GM12878 (cell line): ENCODE measurements at places on chromosomes 3 and 15. TPM values are rescaled to one million over a fixed set of nuclear protein-coding genes. Genes with fewer than 3 reads are reported as not detected.

The GOLGA6L7 gene
- not detected in 2 replicates for polyA plus RNA-seq

DNA sequence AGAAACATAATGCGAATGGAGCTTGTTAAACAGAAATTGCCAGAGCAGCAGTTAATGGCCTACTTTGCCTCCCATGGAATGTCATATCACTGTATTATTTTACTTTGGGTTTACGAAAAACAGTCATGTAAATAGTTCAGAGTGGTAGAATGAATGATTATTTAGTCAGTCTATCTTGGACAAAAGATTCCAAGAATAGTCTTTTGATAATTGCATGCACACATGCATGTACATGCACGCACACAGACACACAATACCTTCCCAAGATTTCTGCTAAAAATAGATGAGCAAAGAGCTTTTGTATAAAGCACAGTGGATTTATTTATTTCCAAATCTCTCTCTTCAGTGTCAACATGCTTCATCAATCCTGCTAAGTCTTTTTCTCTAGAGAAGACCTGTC, 800.7 kb downstream of the DIPK2A start:
- no peak overlapping the region for H3K27ac ChIP-seq
- no peaks in the 10 kb centered on the region for H3K4me1 ChIP-seq
- no peak for DNase-seq

DNA sequence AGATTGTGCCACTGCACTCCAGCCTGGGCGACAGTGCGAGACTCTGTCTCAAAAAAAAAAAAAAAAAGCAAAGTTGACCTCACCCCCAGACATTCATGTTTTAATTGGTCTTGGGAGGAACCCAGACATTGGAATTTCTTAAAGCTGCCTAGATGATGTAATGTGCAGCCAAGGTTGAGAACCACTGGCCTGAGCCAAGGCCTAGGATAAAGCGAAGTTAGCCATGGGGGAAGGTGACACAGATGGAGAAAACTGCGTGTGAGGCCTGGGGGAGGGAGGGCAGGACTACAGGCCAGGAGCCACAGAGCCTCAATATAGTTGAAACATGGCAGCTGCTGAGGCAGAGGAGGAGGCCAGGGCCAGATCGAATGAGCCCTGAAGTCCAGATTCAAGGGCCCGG, 21.0 kb downstream of the GLB1 start:
- no peak overlapping the region for H3K27ac ChIP-seq
- no peaks in the 10 kb centered on the region; the same call in 1 of the 2 replicates for H3K36me3 ChIP-seq
- H3K27me3 ChIP-seq, result no peaks in the 10 kb centered on the region
- H3K4me1 ChIP-seq, result no peaks in the 10 kb centered on the region
- H3K4me3 ChIP-seq, result no peak overlapping the region
- DNase-seq, result no peak

GRCh38 chr15:99981839-99982658, 248.8 kb upstream of the LYSMD4 start:
- H3K36me3 ChIP-seq, result no peaks in the 10 kb centered on the region
- no peak overlapping the region for H3K27ac ChIP-seq
- H3K4me1 ChIP-seq, result no peaks in the 10 kb centered on the region
- H3K27me3 ChIP-seq, result peaks cover 2% of the 10 kb centered on the region; the same call in 1 of the 2 replicates
- H3K4me3 ChIP-seq, result no peak overlapping the region

GRCh38 chr3:37029111-37029510, 35.8 kb downstream of the MLH1 start:
- no peak for DNase-seq
- H3K4me3 ChIP-seq, result no peak overlapping the region
- no peaks in the 10 kb centered on the region for H3K27me3 ChIP-seq

GRCh38 chr3:140199743-140200142, 264.8 kb downstream of the CLSTN2 start:
- H3K4me3 ChIP-seq, result no peak overlapping the region
- no peak for DNase-seq
- H3K27me3 ChIP-seq, result no peaks in the 10 kb centered on the region
- no peak overlapping the region for H3K27ac ChIP-seq
- no peaks in the 10 kb centered on the region for H3K36me3 ChIP-seq

DNA sequence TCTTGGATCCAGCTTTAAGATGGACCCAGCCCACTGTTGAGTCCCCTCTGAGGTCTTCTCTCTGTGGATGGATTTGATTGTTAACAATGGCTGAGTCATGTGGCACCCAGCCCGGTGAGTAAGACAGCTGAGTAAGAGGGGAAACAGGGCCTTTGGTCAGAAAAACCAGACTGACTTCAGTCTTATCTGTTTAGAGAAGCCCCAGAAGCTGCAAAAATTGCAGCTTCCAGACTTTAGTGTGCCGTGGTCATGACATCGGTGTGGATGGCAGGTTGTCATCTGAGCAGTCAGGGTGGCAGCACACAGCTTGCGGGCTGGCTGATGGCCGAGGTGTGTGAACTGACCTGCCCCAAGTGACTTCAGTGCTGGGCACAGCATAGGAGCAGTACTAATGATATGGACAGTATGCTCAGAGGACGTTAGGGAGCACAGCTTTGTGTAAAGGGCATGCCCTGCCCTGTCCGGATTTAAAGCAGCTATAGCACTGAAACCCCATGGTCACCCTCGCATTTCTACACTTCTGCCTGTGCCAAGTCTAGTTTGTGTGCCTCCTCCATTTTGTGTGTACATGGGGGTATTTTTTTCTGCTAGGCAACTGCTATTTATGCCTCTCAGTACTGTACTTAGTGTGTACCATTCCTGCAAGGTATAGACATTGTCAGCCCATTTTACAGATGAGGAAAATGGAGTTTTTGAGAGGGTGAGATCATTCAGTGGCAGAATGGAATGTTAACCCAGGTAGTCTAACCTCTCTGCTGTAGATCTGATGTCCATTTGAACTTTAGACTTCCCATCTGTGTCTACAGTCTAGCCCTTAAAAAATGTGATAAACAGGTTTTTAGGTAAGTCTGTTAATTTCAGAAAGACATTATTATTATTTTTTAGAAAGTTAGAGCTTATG, 44.4 kb downstream of the FLNB start:
- H3K27ac ChIP-seq, result no peak overlapping the region
- H3K36me3 ChIP-seq, result no peaks in the 10 kb centered on the region
- H3K4me1 ChIP-seq, result no peaks in the 10 kb centered on the region
- H3K4me3 ChIP-seq, result no peak overlapping the region
- no peaks in the 10 kb centered on the region for H3K27me3 ChIP-seq

The CAMK2N2 gene
- 0.11 TPM in 1 of 2 replicates, not detected in the other for polyA plus RNA-seq
